Esophagus squamous epithelium (tissue), 5 donors: ENCODE measurements at places on chromosomes 6 and 20.

DNA sequence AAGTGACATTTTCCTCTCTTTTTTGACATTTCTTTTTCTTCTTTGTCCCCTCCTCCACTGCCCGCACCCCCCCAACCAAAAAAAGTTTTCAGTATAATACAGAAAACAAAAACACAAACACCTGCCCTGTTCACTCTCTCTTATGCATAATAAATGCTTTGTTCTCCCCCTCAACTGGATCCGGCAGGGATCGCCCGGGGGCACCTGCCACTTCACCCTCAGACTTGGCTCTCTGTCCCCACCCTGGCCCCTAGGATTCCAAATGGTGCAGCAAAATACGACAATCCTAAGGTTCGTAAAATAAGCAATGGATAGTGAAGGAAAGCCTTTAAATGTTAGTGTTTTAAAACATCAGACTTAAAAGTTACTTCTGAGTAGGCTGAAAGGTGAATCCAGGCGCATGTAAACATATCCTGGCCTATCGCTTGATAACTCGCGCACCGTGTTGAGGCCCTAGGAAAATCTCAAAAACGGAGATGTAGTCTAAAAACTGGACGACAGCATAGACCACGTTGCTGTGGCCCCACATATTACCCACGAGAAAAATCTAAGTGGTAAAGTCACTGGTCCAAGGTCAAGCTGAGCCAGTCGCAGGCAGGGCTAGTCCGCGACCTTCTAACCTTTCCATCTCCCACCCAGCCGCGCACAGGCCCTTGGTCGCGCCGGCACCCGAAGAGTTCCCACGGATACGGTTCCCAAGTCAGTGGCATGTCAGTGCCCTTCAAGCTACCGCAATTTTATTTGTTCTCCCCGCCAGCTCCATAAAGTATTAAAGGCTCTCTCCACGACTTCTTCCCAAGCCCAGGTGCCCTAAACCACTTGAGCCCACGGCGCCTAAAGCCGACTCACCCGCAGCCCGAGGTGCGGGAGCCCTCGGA is 130.8 kb downstream of the OGFRL1 start:
- no peak for DNase-seq

DNA sequence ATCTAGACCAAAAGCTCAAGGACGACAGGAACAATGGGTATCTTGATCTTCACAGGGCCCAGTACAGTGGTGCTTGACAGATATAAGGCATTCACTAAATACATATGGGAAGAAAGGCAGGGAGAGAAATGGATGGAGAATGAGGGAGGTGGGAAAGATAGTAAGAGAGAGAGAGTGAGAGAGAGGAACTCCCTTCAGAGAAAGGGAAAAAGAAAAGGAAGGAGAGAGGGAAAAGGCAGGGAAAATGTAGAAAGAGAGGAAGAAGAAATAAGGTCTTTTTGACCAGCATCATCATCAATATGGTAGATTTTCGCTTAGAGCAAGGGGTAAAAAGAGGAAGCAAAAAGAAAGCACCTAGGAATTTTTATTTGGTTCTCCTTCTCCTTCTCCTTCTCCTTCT is 760 bp upstream of the ANKRD66 start:
- DNase-seq = no peak

DNA sequence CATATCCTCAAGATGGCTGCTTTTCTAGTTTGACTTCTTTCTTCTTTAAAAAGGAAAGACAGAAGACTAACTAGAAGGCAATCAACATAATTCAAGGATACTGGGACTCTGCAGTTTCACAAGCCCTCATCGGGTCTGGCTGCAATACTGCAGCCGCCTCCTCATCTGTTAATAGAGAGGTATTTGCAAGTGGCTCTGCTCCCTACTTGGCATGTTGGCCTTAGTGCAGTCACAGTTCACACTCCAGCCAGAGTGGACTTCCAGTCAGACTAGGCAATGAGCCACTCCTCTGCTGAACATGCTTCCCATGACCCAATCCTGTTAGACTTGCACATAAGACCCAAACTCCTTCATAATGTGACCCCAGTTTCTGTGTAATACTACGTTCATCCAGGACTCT is 141.9 kb upstream of the ENPP5 start:
- no peak for DNase-seq

DNA sequence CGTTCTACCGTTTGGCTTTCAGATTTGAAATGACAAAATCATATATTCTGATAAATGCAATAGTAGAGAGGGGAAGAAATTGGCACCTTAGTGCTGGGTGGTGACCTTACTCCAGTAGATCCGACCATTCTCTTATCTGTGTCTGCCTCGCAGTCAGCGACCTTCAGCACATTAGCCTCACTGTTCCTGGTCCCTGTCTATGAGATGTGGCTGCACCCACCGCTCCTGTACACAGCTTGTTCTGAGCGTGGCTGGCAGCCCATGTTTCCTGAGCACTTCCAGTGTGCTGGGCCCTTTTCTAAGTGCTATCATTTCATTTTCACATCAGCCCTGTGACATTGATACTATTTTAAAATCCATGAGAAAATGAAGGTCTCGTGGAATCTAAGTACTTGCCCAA is 138.1 kb downstream of the TMEM242 start:
- DNase-seq = no peak

GRCh38 chr6:41577356-41578216 is 31.4 kb downstream of the FOXP4 start:
- no peak for DNase-seq

DNA sequence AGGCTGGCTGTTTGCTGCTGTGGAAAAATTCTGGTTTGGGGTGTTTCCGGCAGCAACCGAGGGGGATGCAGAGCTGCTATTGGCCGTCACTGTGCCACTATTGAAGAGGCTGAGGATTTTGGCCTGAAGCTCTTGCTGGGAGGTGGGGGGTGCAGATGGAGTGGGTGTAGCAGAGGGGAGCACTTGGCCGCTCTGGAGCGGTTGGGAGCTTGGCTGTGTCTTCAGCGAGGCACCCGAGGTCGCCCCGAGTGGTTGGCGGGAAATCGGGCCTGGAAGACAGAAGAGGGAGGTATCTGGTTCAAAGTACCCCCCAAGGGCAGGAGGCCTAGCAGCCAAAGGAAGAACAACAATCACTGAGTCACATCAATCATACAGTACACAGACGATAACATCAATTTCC is 27.1 kb downstream of the NCOA5 start:
- DNase-seq = no peak

- no peak for DNase-seq
These were observed 56.0 kb downstream of the APCDD1L start for GRCh38 chr20:58459058-58459750.

DNA sequence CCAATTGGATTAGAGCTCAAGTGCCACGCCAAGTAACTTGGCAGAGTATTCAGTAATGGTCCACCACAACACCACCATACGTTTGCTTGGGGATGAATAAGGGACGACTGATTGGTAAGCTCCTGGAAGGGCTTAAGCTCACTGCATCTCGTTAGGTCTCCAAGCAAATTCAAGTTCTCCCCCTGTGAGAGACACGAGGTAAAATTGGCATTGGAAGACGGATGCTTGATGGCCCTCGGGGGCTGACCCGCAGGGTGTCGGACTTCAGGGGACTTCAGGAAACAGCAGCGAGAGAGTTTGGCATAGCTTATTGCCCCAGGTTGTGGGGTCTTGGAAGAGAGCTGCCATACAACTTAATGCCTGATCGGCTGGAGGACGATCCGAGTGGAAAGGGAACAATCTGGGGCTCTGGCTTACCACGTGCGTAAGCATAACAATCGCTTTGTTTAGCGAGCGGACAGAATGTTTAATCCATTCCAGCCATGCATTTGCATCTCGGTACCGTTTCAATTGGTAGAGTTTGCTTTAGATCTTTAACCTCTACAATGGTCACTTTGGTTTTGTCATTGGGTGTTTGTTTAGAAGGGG is 4.8 kb upstream of the ZNFX1 start:
- DNase-seq = no peak

- DNase-seq = no peak
These were observed 709.6 kb upstream of the FLRT3 start for GRCh38 chr20:15047042-15047441.

- no peak for DNase-seq
These were observed 31.1 kb downstream of the SERPINB6 start for GRCh38 chr6:2940010-2940850.

GRCh38 chr6:39934131-39934757 is at the start of gene MOCS1:
TSS of gene MOCS1 (minus strand) at chr6:39934462. CDS start at chr6:39934417, 45 bp downstream.
- DNase-seq = no peak

GRCh38 chr6:26172608-26172968 is 85.4 kb downstream of the HFE start:
- DNase-seq = no peak

GRCh38 chr6:145652572-145652971 is 82.7 kb downstream of the EPM2A start:
- no peak for DNase-seq

GRCh38 chr6:149337320-149337719 is 19.8 kb downstream of the TAB2 start:
- no peak for DNase-seq

- no peak for DNase-seq
These were observed 86.0 kb downstream of the TIAM2 start for GRCh38 chr6:155080881-155081845.

- no peak for DNase-seq
These were observed 273.9 kb downstream of the RFPL4B start for GRCh38 chr6:112620812-112621569.

- no peak for DNase-seq
These were observed 10.6 kb downstream of the TCF21 start for GRCh38 chr6:133899556-133899955.

GRCh38 chr6:150200428-150201100 is 57.7 kb downstream of the PPP1R14C start:
- DNase-seq = no peak

GRCh38 chr20:37781626-37782025 is 87.8 kb downstream of the CTNNBL1 start:
- DNase-seq = no peak

DNA sequence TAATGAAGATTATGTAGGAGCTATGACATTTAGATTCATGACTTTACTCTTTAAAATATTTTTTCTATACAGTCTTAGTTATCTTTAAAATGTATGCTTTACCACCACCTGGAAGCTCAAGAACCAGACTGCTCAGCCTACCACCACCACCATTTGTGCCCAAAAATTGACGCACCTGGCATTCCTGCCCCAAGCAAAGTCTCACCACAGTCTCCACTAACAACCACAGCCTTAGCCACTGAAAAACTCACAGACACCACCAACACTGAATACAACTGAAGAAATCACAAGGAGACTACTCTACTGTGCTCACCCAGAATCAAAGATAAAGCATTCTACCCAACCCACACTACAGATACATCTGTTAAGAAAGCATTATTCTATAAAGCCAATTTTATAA is 201.9 kb upstream of the PDE10A start:
- DNase-seq = no peak

GRCh38 chr20:54093423-54094267 is 23.3 kb upstream of the BCAS1 start:
- no peak for DNase-seq

GRCh38 chr6:20029979-20030378 is 182.3 kb downstream of the MBOAT1 start:
- DNase-seq = no peak

DNA sequence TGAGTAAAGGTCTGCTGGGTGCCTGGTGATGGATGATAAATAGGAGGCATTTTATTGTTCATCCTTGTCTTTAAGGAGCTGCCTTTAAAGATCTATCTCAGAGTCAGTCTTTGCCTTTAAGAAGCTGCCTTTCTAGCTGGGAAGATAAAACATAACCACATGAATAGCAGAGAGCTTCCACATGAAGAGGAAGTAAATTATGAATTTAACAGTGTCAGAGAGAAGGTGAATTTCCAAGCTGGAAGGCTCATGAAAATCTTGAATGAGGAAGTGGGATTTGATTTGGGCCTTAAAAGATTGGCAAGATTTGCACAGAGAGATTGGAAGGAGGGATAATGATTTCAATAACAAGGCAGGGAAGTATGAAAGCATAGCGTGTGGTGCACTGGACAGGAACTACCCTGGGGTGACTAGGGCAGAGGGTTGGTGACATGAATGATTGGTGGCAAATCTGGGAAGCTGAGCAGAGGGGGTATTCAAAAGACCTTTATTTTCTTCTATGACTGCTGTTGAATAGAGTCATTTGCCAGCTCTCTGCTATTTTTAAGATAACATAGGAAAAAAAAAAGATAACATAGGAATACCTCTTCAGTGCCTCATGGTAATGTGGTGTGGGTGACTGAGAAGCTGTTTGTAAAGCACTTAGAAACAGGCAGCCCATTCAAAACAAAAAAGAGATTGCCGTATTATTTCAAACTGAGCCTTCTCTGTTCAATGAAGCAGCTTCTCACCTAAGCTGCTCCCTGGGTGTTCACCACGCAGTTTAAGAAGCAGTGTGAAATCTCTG is 591.6 kb downstream of the PKHD1 start:
- no peak for DNase-seq

GRCh38 chr20:61014491-61014890 is 237.6 kb upstream of the CDH4 start:
- DNase-seq = no peak

DNA sequence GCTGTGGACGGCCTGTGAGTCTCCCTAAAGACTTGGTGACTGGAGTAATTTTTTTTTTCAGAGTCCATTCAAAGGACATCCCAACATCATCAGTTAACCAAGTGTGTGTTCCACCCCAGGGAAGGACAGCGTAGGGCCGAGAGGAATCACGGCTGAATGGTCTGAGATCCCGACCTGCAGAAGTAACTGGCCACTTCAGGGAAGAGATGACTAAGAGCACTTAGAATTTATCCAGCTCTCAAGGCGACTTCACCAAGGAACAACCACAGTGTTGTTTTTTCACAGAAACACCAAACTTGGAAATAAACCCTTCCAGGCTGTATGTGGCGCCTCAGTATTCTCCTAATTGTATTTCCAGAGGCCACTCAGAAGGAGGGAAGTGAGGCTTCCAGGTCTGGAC is 231.6 kb downstream of the FNDC1 start:
- no peak for DNase-seq

DNA sequence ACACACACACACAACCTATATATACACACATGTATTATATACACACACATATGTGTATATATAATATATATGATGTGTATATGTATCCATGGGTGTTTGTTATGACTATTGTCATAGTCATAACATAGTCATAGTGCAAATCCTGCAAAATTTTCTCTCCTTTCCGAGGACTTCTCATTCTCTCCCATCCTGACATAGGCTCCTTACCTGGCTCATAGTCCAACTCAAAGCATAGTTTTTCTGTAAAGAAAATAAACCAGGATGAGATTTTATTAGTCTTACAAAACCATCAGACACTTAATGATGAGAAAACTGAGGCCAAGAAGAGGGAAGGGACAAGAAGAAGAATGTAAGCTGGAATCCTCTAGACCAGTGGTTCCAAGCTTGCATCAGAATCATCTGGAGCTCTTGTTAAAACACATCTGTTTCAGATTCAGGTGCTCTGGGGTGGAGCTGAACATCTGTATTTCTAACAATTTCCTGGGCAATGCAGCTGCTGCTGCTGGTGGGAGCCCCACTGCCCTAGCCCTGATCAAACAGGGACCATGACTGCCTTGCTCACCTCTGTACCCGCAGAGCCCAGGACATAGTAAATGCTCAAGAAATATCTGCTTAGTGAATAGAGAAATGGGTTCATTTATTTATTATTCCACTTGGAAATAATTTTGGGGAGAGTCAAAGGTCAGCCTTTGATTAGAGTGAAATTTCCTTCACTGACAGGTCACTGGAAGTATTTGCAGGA is 5.3 kb downstream of the TRIM10 start:
- no peak for DNase-seq

GRCh38 chr6:130143709-130144108 is 79.0 kb downstream of the SAMD3 start:
- no peak for DNase-seq

- DNase-seq = no peak
These were observed 36.0 kb downstream of the SYNJ2 start for GRCh38 chr6:158017621-158018040.

GRCh38 chr6:126795161-126795560 is 323.3 kb upstream of the RSPO3 start:
- DNase-seq = no peak

GRCh38 chr6:151546941-151547659 is 53.3 kb downstream of the CCDC170 start:
- no peak for DNase-seq
